GM03348 (cell line): ENCODE measurements at places on chromosomes 13 and 19.
A peak's percentile ranks its signal among the peaks of the same experiment; 100 is the strongest.

DNA sequence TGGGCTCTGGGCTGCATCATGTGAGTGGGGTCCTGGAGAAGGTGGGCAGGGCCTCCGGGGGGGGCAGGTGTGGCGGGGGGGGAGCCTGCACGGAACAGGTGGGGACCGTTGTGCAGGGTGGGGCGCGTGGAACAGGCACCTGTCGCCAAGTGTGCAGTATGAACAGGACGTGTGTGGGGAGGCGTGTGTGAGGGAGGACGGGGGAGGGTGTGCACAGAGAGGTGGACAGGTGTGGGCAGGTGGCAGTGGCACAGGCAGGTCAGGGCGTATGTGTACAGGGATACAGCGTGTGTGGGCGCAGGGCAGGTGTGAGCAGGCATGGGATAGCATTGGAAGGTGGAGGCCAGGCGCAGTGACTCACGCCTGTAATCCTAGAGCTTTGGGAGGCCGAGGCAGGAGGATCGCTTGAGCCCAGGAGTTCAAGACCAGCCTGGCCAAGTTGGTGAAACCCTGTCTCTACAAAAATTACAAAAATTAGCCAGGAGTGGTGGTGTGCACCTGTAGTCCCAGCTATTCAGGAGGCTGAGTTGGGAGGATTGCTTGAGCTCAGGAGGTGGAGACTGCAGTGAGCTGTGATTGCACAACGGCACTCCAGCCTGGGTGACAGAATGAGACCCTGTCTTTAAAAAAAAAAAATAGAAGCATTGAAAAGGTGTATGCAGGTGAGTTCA is 3.2 kb downstream of the PLK5 start:
- DNase-seq, result no peak

- DNase-seq, result no peak
Observed at GRCh38 chr19:56291867-56292266, 19.3 kb downstream of the EDDM13 start.

- peak; percentile 57 for DNase-seq
Observed at GRCh38 chr13:80037505-80037888, 303.4 kb downstream of the SPRY2 start.

GRCh38 chr19:16015805-16016173 is 60.5 kb upstream of the TPM4 start:
- no peak for DNase-seq

GRCh38 chr19:38255383-38256014 is 675 bp downstream of the PPP1R14A start:
- no peak for DNase-seq

GRCh38 chr13:47548294-47548840 is 452.7 kb downstream of the SUCLA2 start:
- no peak for DNase-seq

GRCh38 chr19:12801466-12802266 is at the start of the genes PRDX2 and THSD8:
TSS of gene PRDX2 (minus strand) at chr19:12801800. CDS start at chr19:12801261, 539 bp downstream.
TSS of gene THSD8 (plus strand) at chr19:12802069. CDS start at chr19:12802072, 3 bp downstream.
- DNase-seq, result peak; percentile 89

DNA sequence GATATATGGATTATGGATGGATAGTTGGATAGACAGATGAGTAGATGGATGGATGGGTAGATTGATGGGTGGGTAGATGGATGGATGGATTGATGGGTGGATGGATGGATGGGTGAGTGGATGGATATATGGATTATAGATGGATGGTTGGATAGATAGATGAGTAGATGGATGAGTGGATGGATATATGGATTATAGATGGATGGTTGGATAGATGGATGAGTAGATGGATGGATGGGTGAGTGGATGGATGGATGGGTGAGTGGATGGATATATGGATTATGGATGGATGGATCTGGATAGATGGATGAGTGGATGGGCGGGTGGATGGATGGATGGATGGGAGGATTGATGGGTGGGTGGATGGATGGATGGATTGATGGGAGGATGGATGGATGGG is 36.4 kb upstream of the TNFAIP8L1 start:
- no peak for DNase-seq

DNA sequence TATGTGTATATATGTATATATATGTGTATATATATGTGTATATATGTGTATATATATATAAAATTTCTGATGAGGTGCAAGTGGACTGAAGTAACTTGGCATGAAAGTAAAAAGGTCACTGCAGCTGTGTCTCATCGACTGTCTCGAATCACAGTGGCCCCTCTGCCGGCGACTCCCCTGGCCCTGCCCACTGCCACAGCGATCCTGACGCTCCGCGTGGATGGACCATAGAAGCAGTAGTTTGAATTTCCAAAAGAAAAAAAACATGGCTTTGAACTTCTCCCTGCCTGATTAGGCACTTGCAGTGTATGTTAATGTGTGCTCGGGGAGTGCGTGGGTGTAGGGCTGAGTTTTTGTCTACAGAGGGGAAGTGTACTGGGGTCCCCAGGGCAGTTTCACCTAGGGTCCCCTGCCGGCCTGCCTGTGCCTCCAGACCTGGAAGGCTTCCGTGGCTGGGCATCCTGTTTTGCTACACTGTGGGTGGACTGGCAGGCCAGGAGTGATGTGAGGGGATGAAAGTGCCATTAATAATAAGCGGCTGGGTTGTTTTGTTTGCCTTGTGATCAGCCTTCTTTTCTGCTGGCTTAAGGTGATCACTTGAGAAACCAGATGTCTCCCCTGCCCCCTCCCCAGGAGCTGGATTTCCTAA is 10.8 kb downstream of the ZIC5 start:
- no peak for DNase-seq

GRCh38 chr13:103634066-103634465 is 567.8 kb upstream of the SLC10A2 start:
- DNase-seq, result no peak

DNA sequence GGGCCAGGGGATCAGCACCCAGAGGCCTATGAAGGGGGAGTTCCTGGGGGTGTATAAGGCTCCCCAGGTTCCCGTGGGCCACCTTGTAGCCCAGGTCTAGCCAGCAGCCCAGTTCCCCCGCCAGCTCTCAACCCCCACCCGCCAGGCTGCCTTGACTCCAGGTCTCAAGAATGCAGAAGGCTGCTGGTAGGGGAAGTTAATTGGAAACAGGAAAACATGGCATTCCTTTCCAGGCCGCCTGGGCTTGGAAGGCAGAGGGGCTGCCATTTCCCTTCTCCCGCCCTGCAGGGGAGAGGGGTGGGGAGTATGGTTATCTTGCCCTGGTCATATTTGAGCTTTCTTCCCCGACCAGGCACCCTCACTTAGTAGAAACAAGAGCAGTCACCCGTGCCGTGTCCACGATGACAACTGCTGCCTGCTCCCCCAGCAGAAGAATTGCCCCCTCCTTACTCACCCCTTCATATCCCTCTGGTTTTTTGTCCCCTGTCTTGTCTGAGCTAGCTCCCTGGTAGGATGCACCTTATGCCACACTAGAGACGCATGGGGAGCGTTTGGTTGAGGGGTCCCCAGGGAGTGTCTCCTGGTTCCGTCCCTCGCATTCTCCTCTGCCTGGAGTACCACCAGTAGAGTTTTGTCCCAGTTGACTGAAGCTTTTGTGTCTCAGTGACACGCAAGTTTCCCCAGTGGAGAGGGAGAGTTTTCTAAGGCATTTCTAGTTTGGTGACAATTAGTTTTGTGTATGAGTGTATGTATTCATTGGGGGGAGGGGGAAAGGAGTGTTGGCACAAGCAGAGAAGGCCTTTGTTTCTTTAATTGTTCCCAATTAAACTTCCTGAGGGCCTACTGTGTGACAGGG is 4.5 kb downstream of the BICRA start:
- peak; percentile 89 for DNase-seq

DNA sequence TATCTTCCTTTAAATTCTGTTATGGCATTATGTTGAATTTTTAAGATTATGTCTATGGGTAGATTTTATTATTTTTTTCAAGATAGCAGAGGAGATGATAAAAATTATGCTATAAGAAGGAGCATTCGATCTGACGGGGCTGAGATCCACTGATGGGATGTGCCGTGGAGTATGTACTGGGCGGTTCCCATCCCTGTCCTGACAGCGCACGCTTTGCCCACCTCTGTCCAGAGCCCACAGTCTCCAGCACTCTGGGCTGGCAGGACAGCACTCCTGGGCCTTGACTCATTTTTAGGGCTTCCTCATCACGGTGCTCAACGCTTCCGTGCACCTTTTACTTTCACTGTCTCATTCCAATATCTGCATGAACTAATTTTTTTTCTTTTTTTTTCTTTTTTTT is 235.5 kb downstream of the TEX29 start:
- no peak for DNase-seq

GRCh38 chr13:25690582-25690981 is 318.8 kb downstream of the ATP8A2 start:
- DNase-seq, result no peak

DNA sequence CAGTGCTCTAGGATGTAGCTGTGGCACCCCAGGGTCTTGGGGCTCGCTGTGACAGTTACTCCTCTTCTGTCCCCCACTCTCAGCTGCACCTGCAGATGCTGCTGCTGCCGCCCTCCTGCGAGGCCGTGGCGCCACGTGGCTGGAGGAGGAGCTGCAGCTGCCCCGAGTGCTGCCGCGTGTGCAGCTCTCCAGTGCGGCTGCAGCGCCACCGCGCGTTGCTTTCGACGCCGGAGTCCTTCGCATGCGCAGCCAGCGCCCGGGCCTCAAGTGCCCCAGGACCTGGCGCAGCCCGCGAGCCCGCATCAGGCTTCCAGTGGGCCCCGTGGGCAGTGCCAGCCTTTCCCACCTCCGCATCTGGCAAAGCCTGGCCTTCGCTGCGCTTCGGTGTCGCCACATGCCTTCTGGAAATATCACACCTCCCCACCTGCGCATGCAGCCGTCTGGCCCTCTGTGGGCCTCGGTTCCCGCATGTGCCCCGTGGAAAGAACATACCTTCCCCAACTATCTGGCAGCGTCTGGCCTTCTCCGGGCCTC is 692 bp upstream of the ZNF580 start:
- peak; percentile 74 for DNase-seq

- DNase-seq, result no peak
Observed at GRCh38 chr13:91361755-91362271, 14.3 kb downstream of the MIR17HG start.

- no peak for DNase-seq
Observed at GRCh38 chr19:43914051-43914450, 21.0 kb downstream of the ZNF45 start.

DNA sequence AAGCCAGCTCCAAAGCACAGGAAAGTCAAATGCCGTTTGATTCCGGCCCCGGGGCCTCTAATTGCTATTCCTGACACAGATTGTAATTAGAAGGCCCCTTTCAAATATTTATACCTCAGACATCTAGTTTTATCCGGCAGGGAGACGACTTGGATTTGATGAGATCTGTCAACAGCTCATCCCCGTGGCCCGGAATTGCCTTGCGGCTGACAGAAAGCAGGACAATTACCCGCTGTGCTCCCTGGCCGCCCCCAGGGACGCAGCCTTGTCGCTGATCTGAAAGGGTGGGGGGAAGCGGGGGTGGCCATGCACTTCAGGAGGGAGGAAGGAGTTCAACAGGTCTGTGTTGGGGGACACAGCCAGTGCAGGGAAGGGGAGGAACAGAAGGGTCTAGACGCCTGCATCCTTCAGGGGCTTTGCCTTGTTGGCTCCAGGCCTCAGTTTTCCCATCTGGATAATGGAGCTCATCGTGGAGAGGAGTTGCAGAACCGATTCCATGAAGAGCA is 1.8 kb upstream of the SHD start:
- DNase-seq, result no peak

DNA sequence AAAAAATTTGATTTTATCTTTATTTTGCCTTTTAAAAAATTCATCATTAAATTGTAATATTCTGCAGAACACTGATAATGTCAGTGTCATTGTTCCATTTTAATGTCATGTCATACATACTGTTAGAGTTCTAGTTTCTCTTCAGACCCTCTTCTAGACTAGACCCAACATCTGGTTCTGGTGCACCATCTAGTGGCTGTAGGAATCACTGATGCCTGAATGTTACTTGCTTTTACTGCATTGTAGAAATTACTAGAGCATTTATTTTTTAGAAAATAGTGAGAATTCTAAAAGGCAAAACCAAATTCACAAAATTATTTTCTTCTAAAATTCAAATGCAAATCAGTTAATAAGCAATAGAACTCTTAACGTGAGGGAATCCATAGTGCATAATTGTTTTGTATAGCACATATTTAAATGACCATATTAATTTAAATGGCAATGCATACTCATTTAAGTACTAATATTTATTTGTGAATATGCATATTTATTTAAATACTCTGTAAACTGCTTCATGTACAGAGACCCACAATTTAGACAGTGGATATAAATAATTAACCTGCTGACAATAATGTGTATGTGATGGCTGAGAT is 425.7 kb downstream of the KLF12 start:
- peak; percentile 70 for DNase-seq

DNA sequence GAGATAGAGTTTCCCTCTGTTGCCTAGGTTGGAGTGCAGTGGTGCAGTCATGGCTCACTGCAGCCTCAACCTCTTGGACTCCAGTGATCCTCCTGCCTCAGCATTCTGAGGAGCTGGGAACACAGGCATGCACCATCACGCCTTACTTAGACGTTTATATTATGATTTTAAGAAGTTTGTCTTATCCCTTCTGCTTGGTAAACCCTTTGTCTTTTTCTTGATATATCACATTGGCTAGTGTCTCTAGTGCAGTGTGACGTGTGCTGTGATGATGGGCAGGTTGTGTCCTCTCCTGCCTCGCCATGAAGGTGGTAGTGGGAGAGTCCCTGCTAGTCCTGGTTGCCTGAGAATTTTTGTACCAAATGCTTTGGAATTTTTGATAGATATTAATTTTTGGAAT is 93.9 kb downstream of the KDM4B start:
- no peak for DNase-seq

GRCh38 chr19:43519436-43520088 is 7.4 kb downstream of the ETHE1 start:
- DNase-seq, result peak; percentile 85

DNA sequence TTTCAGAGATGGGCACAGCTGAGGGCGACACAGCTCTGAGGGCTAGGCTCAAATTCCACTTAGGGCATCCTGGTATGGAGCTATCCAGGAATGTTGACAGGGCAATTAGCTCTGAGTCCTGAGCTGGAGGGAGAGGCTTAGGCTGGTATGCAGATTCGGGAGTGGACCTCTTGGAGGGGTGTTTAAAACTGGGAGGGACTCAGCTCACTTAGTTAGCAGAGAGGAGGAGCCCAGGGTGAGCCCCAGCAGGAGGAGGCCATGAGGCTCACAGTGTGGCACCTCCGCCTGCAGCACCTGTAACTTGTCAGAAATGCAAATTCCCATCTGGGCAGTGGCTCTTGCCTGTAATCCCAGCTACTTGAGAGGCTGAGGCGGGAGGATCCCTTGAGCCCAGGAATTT is 10.2 kb upstream of the NOP53 start:
- no peak for DNase-seq

DNA sequence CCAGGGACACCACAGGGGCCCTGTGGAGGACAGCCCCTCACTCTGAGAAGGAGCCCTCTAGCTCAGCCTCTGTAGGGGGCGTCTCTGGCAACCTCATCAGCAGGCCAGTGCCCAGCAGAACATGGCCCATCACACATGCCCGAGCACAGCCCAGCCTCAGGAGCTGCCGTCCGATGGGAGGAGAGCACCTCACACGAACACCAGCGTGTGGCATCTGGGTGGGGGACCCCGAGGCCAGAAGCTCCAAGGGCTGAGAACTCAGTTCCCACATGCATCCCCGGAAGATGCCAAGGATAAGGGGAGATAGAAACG is 11.3 kb downstream of the SH3GL1 start:
- DNase-seq, result no peak

- DNase-seq, result no peak
Observed at GRCh38 chr13:110105136-110105535, 201.8 kb downstream of the COL4A1 start.

- DNase-seq, result peak; percentile 1
Observed at GRCh38 chr19:29483944-29484581, 41.7 kb upstream of the VSTM2B start.
